ENCODE measurements at places on chromosomes 1 and 21.
A peak's percentile ranks its signal among the peaks of the same experiment; 100 is the strongest.

- no peak for DNase-seq
Measured at GRCh38 chr21:33949516-33950430, 34.2 kb upstream of the ATP5PO start.

DNA sequence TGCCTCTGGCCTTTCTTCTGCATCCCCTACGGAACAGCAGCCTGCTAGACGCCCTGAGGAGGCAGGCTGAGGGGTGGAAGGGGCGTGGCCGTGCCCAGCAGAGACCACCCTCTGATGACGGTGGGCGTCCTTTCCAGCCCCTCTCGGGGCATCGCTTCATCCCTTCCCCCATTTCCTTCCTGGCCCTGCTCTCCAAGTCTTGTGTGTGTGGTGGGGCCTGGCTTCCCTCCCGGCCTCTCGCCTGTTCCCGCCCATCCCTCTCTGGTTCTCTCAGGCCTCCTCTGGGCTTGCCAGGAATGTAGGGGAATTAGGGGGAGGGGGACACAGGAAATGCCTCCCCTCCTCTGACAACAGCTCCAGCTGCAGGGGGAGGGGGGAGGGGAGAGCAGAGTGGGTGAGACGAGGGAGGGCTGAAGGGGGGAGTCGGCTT is 51.1 kb downstream of the SKI start:
- peak; percentile 80 for DNase-seq

DNA sequence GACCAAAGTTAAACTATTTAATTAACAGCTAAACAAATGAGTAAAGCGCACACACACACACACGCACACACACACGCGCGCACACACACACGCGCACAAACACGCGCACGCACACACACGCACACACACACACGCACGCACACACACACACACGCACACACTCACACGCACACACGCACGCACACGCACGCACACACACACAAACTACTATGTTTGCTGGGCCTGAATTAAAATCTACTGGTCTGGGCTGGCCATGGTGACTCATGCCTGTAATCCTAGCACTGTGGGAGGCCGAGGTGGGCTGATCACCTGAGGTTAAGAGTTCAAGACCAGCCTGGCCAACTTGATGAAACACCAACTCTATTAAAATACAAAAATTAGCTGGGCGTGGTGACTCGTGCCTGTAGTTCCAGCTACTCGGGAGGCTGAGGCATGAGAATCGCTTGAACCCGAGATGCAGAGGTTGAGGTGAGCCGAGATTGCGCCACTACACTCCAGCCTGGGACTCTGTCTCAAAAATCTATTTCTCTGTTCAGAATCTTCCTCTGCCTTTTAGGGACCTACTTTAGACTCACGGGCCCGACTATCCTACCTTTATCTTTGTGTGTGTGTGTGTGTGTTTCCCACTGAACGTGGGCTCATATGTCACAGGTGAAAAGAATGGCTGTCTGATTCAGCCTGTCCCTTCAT is 37.5 kb upstream of the DNAJC11 start:
- DNase-seq = no peak

GRCh38 chr1:47436979-47437446 is 831 bp upstream of the FOXD2 start:
- peak; percentile 50 for DNase-seq

- no peak for DNase-seq
Measured at GRCh38 chr1:41152622-41153044, 89.5 kb downstream of the SCMH1 start.

DNA sequence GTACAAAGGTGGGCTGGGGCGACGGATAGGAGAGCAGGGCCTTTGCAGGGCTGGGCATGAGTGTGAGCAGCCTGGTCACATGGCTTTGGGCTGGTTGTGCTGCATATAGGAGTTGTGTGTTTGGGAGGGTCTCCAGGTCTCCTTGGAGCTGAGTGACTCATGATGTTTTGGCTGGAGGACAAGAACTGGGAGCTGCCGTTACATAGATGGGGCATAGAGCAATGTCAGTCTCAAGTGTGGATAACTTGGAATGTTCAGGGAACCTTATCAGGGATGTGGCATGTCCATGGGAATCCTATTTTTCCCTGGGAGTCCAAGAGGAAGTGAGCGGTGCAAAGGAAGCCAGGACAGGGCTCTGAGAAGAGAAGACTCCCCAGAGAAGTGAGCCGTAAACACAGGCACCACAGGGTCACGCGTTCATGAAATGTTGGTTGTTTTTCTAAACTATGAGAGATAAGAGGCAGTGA is 136.4 kb upstream of the KCNE2 start:
- no peak for DNase-seq

DNA sequence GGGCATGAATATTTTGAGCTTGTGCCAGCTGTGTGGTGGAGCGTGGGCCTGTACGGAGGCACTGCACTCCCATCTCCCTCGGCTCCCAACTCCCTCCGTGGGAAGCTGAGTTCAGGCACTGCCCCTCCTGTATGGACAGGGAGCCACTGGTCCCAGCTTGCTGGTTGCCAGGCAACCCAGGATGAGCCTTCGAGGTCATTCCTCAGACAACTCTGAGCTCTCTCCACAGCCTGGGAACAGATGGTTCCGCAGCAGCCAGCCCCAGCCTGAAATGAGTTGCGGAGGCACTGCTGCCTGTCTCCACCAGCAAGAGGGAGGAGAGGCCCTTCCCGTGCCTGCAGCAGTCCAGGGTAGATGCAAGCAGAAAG is 58.4 kb upstream of the TENT5B start:
- peak; percentile 52 for DNase-seq

DNA sequence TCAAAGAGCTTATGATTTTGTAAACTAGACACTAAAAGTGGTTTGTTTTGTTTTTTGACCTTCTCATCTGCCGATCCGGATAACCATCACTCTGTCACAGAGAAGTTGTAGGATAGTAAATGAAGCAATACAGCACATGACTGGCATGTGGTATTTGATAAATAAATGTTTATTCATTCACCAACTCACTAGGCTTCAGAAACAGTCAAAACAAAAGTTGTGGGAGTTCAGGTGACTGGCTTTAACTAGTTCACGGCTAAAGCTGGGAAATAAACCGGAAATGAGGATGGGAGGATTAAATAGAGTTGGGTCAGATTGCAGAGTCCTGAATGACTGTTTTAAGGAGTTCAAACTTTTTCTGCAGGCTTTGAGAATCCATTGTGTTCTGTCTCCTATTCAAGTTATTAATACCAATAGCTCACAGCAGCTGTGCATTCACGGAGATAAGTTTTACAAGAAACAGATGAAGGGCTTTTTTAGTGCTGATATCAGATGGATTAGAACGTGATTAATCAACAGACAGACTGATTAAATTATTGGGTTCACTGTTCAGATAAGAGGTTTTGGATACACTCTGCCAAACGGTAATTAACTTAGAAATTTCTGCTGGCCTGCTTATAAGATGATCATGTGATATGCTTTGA is 463.3 kb downstream of the DPYD start:
- no peak for DNase-seq

GRCh38 chr1:239985044-239985443 is 106.6 kb upstream of the FMN2 start:
- no peak for DNase-seq

- DNase-seq = no peak
Measured at GRCh38 chr1:157312082-157312812, 174.1 kb upstream of the ETV3 start.

DNA sequence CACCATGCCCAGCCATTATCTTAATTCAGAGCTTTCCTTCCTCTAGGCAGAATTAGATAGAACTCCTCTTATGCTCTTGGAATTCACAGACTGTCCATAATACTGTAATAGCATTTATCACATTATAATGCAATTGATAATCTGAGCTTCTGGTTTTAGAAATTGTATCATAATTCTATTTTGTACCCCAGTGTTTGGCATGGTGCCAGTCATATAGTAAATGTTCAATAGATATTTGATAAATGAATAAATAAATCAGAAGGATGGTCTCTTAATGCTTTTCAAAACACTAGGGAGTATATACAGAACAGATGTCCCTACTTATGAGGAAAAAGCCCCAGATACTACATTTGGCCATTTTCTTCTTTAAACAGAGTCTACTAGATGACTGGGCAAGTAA is 119.3 kb upstream of the BMP8A start:
- DNase-seq = no peak

GRCh38 chr1:230713138-230713537 is 784 bp downstream of the AGT start:
- no peak for DNase-seq

- no peak for DNase-seq
Measured at GRCh38 chr1:72606216-72606810, 324.0 kb upstream of the NEGR1 start.

DNA sequence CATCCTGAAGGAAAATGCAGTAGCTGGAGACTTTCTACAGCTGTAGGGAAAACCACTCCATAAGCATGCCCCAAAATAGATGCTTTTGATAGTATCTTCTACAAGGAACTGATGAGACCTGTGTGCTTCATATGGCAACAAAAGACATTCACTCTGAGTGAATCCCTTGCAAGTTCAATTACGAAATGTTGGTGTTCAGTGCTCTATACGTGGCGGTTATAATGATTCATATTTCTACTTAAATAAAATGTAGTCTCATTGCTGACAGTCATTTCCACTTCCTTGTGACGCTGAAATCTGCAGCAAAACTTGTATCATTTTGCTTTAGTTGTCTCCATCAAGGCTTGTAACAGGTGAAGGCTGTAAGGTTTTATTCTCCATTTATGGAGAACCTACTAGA is 20.6 kb downstream of the TOR1AIP2 start:
- DNase-seq = no peak
